Activated CD8-positive, alpha-beta T cell treated with anti-CD3 and anti-CD28 coated beads, Interleukin-2, amount 10 ng/mL, durations not matched to agents 7 days and 5 days (primary cell): ENCODE measurements at places on chromosomes 1 and 21.

- DNase-seq = no peak
Observed at GRCh38 chr1:192901500-192901899, 92.7 kb downstream of the RGS2 start.

DNA sequence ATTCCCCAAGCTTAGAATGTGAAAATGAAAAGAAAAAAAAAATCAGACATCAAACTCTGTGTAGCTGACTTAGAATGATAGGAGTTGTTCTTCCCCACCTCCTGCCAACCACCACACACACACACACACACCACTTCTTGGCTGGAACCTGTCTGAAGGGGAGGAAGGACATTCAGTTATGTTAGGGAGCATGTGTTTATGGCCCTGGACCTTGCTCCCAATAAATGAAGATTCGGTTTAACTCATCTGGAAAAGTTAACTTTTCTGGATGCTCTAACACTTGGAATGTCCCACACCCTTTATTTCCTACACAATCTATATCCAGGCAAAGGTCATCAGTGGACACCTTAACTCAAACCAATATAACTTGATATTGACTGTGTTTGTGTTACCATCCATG lies 112.4 kb downstream of the DAB1 start:
- DNase-seq = no peak

DNA sequence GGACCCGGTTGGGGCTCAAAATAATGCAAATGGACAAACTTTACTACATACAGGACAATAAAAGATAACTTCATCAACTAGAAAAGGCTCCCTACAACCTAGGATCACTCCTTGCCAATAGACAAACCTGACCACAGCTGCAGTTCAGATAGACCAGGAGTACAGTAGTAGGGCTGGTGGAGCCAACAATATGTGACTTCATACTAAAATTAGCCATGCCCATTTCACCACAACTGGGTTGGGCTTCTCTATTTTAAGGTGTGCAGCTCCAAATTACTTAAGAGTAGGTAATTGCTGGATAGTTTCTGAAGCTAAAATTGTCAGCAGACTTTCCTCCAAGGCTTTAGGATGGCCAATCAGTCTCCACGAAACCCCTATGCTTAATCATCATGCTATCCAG lies 3.9 kb downstream of the DENND1B start:
- DNase-seq = no peak

GRCh38 chr1:104291156-104291555 lies 541.5 kb downstream of the AMY1C start:
- no peak for DNase-seq

GRCh38 chr1:202806845-202807450 lies 1.3 kb downstream of the KDM5B start:
- peak; percentile 42 for DNase-seq

GRCh38 chr1:89176971-89177370 lies 1.2 kb upstream of the GBP7 start:
- DNase-seq = no peak

GRCh38 chr1:23263380-23263887 lies 46.1 kb upstream of the HTR1D start:
- no peak for DNase-seq

DNA sequence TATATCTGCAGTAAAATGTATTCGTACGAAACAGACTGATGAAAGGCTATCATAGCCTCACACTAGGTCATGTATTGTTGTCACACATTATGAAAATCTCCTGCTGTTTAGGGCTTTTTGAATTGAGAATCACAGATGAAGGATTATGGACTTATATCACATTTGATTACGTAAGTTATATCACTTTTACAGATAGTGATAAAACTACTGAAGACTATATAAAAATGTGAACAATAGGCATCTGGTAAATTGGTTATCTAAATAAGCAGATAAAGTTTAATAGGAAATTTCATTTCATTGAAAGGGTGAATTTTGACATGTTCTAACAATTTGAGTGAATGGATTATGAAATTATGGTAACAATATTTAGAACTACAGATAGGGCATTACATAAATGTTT lies 20.0 kb downstream of the LAMC1 start:
- no peak for DNase-seq

- no peak for DNase-seq
Observed at GRCh38 chr1:18778437-18778836, 81.0 kb downstream of the TAS1R2 start.

DNA sequence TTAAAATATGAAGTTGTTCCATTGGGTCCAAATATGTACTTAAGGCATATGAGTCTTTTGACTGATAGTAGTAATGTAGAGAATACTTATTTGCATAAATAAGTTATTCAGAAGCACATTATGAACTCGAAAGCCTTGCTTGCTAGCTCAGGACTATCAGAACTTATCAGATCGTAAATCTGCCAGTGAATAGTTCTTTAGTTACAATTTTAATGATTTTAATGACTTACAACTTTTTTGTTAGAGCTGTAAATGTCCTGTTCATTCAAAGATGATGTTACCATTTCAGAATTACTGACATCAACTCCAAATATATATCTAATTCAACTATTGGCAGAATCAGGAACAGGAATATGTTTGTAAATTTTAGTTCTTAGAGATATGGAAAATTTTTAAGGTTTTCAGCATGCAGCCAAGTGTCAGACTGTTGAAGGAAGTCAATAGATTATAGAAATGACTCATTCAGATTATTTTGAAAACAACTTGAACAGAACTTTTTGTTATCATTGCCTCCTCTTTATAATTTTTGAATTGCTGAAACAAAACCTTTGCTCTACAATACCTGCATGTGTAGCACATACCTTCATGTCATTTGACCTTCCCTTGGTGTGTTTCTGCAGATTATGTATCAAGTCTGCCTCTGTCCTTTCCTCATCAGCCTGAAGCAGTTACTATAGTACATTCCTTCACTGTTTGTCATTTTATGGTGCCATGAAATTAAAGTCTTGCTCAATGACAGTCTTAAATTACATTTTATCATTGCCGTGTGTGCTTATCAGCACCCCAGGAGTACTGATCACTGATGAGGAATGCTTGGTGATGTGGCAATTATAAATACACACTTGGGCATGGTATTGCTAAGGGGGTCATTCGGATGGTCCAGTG lies 44.9 kb downstream of the LRRC8D start:
- no peak for DNase-seq

GRCh38 chr1:237705462-237705861 lies 185.3 kb downstream of the ZP4 start:
- DNase-seq = no peak

DNA sequence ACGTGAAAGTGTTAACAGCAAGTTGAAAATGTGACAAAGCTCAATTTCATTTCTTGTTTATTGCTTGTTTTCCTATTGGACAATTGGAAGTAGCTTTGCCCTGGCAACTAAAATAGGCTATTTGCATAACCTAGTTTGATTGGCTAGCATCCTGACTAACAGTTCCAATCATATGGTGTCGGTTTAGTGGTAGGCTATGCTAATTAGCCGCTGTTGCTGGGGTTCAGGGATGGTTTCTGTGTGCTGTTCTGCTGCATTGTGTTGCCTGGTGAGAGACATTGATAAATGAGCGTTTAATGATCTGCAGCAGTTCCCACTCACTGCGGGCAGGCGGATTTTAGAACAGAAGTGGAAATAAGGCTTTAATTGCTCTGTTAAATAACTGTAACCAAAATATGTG lies 68.5 kb downstream of the DYRK1A start:
- DNase-seq = peak; percentile 68

- DNase-seq = no peak
Observed at GRCh38 chr1:116164604-116165368, 53.6 kb downstream of the MAB21L3 start.
